T-helper 17 cell (primary cell): ENCODE measurements at places on chromosomes 7 and 10. TPM values are rescaled to one million over a fixed set of nuclear protein-coding genes. Genes with fewer than 3 reads are reported as not detected.
A peak's percentile ranks its signal among the peaks of the same experiment; 100 is the strongest.

DNA sequence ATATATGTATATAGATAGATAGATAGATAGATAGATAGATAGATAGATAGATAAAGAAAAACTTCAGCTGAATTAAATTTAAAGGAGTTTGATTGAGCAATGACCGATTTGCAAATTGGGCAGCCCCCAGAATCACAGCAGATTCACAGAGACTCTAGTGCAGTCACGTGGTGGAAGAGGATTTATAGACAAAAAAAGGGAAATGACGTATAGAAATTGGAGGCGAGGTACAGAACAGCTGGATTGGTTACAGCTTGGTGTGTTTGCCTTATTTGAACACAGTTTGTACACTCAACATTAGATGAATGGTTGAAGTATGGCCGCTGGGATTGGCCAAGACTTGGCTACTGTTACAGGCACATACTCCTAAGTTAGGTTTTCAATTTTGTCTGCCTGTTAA, 8.2 kb upstream of the PODXL start:
- no peak for DNase-seq

DNA sequence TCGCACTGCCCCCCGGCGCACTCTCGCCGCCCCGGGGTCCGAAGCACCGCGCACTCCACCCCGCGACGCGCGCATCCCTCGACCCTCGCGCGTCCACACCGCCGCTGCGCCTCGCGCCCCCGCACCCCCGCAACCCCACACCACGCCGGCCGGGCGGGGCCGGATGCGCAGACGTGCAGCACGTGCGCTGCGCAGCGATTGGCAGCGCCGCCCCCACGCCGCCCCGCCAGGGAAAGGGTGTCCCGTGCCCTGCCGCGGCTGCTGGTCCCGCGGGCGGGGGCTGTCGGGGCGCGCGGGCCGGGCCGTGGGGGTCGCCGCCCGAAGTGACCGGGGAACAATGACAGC, 53.7 kb upstream of the KDM7A start:
- peak; percentile 66 for DNase-seq

LIPF gene
- not detected for total RNA-seq

DNA sequence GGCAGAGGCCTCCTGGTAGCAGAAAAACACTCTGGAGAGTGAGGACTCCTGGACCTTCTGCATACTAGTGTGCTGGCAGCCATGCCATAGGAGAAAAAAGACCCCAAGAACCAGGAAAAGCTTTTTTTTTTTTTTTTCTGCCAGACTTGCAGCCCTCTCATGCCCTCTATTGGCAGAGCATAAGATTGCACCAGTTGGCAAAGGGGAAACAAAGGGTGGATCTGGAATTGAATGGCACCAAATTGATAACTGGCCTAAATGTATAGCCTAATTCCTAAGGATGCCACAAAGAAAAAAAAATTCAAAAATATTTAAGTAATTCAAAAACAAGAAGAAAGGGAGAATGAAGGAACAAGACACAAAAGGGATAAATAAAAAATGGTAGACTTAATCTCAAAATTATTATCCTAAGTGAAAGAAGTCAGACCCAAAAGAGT, 112.5 kb upstream of the GHITM start:
- DNase-seq: no peak

- DNase-seq: no peak
Measured at GRCh38 chr10:117688358-117688757, 145.8 kb downstream of the EMX2 start.

HOXA2 gene
- not detected for total RNA-seq

DNA sequence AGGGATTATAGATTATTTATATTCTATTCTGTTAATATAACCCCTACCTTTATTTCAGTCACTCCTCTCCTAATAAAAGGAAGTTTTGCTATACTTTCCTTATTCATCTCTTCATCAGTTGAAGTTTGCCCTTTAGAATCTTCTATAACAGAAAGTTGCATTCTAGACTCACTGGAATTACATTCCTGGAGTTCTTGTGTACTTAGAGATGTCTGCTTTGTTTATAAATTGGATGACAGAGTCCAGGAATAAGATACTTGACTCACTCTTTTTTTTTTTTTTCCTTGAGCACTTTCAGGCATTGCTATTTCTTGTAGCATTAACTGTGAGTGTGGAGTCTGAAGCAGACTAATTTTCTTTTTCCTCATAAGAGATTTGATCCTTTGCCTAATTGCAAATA, 640.8 kb downstream of the XPNPEP1 start:
- no peak for DNase-seq

- no peak for DNase-seq
Measured at GRCh38 chr10:113740850-113741249, 10.6 kb upstream of the PLEKHS1 start.

DNA sequence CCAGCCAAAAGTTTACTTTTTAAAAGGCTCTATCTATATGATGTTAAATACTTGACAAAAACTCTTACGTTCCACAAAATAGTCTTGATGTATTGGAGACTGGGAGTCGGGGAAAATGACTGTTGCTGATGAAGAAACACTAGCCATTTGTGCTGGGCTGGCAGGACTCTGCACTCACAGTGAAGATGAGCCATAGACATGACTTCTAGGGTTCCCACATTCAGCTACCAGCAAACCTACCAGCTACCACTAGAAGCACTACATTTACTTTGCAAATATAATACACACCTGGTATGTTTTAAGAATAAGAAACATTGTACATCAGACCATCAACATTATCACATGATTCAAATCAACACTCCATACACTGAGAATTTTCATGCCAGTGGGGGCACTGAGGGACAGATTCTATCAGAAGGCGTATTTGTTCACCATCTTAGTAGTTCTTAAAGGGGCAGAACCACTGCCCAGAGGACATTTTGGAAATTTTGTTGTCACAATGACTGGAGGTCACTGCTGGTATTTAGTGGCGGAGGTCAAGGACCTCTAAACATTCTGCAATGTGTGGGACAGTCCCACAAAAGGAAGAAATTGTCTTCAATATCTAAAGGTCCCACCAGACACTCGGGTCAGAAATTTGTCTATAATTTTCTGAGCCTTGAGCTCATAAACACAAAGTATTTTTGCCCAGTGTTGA, 52.3 kb downstream of the PARD3 start:
- DNase-seq: no peak

- no peak for DNase-seq
Measured at GRCh38 chr10:101319241-101319915, 34.6 kb upstream of the BTRC start.

GRCh38 chr7:155810770-155811559, 1.3 kb downstream of the SHH start:
- no peak for DNase-seq

GPNMB gene
- total RNA-seq: not detected

MKX gene
- not detected for total RNA-seq

PIP gene
- total RNA-seq: not detected

DNA sequence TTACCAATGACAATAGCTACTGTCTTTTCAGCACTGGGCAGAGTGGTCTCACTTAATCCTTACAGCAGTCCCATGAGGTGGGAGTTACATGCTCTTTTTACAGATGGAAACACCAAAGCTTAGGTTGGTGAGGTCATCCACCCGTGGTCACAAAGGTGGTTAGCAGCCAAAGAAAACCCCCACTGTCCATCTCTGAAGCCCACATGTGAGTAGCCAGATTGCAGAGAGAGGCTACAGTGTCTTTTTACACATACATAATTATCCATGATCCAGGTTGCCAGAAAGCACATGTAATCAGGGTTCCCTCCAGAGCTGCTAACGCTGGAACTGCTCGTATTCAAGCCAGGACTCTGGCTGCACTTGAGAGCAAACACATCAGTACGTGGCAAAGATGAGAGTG, 24.6 kb upstream of the ANKRD2 start:
- no peak for DNase-seq

DNA sequence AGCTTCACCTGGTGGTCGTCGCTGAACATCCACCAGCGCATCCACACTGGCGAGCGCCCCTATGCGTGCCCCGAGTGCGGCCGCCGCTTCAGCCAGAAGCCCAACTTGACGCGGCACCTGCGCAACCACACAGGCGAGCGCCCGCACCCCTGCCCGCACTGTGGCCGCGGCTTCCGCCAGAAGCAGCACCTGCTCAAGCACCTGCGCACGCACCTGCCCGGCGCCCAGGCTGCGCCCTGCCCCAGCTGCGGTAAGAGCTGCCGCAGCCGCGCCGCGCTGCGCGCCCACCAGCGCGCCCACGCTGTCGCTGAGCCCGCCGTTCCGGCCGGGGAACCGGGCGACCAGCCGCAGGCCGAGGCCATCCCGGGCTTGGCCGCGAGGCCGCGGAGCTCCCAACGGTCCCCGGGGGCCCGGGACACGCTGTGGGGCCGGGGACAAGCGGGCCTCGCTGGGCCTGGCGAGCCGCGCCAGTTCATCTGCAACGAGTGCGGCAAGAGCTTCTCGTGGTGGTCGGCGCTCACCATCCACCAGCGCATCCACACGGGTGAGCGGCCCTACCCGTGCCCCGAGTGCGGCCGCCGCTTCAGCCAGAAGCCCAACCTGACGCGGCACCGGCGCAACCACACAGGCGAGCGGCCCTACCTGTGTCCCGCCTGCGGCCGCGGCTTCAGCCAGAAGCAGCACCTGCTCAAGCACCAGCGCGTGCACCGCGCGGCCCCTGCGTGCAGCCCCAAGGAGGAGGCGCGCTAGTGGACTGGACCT, 18.4 kb downstream of the ZNF775 start:
- DNase-seq: no peak

- DNase-seq: no peak
Measured at GRCh38 chr10:76001019-76001418, 569.6 kb downstream of the LRMDA start.

- DNase-seq: no peak
Measured at GRCh38 chr7:137696988-137697387, 149.8 kb downstream of the DGKI start.

OGDHL gene
- total RNA-seq: not detected

DNA sequence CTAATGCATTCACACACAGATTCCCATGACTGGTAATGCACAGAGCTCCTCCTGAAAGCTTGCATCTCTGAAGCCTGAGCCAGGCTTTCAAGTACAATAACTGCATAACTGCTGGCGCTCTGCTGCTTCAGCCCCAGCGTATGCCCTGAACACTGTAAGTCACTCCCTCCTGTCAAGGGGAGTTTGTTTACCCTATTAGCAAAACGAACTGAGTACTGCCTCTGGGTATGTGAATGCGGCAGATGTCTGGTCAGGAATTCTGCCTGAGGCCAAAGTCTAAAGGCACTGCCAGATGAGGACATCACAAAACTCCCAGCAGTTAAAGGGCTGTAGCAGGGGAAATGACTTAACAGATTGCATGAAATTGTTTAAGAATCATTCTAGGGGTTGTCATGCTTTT, 97.7 kb downstream of the NRCAM start:
- DNase-seq: no peak

GRCh38 chr10:42878821-42879195, 96.2 kb downstream of the BMS1 start:
- DNase-seq: no peak

- DNase-seq: no peak
Measured at GRCh38 chr7:79159040-79159664, 294.3 kb downstream of the MAGI2 start.

DNA sequence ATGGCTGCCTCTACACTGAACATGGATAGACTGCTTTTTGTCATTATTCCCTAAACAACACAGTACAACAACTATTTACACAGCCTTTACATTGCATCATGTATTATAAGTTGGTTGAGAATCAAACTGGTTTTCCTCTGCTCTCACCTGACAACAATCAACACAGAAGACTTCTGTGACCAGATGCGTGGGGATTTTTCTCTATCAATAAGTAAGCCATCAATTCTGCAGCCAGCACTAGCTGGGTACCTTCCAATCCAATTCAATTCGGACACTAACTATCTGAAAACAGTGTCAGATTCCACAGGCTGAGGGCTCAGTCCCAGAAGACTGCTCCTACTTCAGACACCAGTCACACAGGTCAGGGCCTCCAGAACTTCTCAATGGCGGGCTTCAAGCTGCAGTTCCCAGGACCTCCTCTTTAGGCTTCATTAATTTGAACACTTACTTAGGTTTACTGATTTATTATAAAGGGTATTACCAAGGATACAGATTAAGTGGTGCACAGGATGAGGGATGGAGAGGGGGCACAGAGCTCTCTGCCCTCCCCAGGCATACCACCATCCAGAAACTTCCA, 36.4 kb upstream of the ASL start:
- DNase-seq: no peak

DNA sequence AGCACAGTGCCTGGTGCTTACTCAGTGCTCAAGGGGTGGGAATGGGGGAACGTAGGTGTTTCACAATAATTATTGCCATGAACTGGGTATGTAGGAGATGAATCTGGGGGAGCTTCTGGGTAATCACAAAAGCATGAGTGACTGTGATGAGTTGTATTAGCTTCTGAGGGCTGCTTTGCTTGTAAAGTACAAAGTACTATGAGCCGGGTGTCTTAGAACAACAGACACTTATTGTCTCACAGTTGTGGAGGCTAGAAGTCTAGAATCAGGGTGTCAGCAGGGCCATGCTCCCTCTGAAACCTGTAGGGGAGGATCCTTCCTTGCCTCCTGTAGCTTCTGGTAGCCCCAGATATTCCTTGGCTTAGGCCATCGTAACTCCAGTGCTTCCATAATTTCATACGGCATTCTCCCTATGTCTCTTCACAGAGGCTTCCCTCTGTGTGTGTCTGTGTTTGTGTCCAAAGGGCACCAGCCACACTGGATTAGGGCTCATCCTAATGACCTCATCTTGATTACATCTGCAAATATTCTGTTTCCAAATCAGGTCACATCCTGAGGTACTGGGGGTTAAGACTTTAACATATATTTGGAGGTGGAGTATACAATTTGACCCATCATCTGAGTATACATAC, 84.8 kb upstream of the AGBL3 start:
- no peak for DNase-seq

GRCh38 chr10:119189811-119190282, 11.2 kb upstream of the PRDX3 start:
- no peak for DNase-seq

- DNase-seq: no peak
Measured at GRCh38 chr10:15120523-15120922, 23.4 kb downstream of the RPP38 start.

DNA sequence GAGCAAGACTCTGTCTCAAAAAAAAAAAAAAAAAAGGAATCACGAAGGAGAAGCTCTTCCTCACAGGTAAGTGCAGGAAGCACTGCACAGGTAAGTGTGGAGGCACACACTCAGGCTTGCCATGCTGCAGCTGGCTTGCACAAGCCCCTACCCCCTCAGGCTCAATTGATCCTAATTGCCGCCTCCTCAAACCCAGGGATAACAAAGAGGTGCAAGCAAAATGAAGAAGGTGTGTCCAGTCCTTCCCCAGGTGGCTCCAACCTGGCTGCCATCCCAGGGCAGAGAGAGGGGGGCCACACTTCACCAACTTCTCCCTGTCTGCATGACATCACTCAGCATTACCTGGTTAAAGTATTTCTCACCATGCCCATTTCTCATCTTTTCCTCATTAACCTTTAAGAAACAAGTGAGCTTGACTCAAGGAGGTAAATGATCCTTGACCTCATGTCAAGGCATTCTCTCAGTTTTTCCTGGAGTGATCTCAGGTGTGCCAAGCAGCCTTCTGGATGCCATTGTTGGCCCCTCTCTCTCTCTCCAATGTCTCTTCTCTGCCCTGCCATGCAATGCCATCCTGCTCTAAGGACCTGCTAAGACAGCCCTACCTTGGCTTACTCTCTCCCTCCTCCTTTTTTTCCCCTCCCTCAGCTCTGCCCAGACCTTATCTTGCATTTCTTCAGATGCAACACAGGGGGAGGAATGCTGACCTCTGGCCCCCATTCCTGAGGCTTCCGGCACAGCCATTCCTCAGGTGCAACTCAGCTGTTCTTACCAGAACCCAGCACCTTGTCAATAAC, 13.0 kb upstream of the TRPV6 start:
- no peak for DNase-seq
